Stimulated activated CD4-positive, alpha-beta T cell treated with anti-CD3 and anti-CD28 coated beads, Interleukin-2, amount 100 ng/mL, for 24 hours (primary cell): ENCODE measurements at places on chromosomes 7 and 10.

DNA sequence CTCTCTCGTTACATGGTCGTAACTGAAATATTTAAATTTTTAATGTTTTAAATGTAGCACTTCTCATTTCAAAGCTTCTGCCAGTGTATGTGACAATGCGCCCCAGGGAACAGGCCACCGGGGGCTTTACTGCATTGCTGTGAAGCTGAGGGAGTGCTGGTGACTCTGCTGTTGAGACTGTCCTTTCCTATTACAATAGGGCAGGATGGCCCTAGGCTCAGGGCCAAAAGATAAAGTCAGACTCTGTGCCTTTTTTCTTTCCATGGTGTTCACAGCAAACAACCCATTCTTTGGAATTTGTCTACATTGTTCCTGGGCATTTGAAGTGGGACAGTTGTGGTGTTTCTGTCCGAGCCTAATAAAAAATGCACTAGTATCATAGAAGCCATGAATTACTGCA is 107.3 kb downstream of the GALNT11 start:
- no peak for DNase-seq

- DNase-seq: peak; percentile 77
These were observed 721 bp downstream of the ARL3 start for GRCh38 chr10:102713539-102713813.

GRCh38 chr10:58282615-58283014 is 13.7 kb downstream of the CISD1 start:
- peak; percentile 9 for DNase-seq

- no peak for DNase-seq
These were observed 46.6 kb downstream of the CCDC3 start for GRCh38 chr10:12954866-12955265.

DNA sequence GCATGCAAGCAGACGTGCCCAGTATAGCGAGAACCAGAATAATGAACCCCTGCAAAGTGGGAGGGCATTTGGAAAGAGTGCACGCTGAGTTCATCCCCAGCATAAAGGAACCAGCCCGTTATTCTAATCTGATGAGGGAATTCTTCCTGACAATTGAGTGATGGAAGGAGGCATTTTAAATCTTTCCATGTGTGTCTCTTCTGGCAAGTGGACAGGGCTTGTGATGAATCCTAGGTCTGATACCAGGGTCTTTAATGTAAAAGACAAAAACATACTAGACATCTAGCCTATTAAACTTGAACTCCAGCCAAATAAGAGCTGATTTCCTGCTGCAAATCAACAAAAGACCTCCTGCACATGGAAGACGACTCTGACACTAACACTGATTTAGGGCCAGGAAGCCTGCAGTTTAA is 301.2 kb downstream of the DPP6 start:
- DNase-seq: no peak

DNA sequence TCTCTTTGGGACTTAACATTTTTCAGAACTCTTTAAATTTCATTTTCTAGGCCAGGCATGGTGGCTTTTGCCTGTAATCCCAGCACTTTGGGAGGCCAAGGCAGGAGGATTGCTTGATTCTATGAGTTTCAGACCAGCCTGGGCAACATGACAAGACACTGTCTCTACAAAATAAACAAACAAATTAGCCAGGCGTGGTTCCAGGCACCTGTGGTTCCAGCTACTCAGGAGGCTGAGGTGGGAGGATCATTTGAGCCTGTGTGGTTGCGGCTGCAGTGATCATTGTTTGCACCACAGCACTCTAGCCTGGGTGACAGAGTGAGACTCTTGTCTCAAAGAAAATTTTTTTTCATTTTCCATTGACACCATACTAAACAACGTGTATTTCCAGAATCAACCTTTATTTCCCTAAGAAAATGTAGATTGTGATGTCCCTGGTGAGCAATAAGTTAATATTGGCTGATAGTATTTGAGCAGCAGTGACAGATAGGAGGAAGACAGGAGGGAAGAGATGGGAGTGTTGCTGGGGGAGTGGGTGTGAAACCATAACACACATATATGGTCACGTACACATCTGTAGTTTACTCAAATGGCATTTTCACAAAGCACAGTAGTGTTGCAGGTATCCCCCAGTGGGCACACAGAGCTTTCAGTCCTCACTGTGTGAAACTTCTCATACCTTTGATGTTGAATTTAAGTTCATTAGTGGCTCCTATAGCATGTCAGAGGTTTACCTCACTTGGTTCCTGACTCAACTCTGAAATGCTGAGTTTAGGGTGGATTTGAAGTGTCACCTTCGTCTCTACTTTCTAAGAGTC is 205.6 kb downstream of the AUTS2 start:
- DNase-seq: no peak

DNA sequence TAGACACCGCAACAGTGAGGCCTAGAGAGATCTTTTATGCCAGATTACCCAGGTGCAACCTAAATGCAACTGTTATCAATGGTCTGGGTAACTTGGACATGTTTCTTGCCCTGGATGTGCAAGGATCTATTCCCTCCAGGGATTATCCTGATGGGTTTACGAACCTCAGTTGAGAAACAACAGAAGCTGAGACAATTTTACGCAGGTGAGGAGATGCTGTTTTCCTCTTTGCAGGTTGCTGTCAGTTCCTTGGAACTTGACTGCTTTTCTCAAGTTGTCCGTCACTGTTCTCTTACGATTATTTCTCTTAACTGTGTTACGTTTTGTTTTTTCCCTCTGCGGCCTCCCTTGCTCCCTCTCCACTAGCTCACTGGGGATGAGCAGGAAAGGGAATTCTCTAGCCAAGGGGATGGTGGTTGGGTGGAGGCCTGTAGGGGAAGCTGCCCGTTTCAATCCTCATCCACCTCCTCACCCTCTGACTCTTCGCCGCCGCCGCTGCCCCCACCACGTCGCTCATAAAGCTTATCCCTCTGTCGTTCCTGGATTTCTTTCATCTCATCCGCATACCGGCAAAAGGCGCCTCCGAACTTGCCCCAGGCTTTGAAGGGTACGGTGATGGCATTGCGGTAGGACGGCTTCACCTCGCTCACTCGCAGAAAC is 1.2 kb downstream of the PURB start:
- DNase-seq: no peak

GRCh38 chr7:140920745-140921144 is 4.0 kb downstream of the BRAF start:
- no peak for DNase-seq

GRCh38 chr7:26937306-26937705 is 72.9 kb upstream of the SKAP2 start:
- no peak for DNase-seq

DNA sequence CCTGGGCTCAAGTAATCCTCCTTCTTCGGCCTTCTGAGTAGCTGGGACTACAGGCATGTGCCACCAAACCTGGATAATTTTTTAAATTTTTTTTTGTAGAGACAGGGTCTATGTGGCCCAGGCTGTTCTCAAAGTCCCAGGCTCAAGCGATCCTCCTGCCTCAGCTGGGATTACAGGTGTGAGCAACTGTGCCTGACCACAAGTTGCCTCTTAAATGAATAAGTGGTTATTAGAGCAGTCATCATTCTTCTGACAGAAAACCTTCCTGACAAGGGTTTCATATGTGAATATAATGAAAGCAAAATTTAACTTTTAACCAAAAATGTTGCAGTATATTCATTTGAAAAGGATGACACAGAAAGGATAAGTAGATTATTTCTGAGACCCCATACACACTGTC is 532.5 kb downstream of the GRM8 start:
- DNase-seq: no peak

DNA sequence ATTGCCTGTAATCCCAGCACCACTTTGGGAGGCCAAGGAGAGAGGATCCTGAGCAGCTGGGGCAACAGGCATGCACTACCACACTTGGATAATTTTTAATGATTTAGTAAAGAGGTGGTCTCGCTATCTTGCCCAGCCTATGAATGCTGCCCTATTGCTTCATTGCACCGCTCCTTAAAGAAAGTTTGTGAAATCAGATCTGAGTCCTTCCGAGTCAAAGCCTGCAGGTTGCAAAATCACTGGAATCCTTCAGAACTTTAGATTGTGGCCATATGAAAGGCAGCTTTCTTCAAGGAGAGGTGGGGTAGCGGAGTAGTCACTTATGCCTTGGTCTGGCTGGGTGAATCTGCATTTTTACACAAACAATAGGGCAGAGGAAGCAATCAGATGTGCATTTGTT is 166.3 kb downstream of the ARHGAP12 start:
- no peak for DNase-seq

- DNase-seq: no peak
These were observed 96.1 kb upstream of the BMPER start for GRCh38 chr7:33809228-33809627.

GRCh38 chr7:140501966-140502365 is 22.7 kb upstream of the MKRN1 start:
- DNase-seq: no peak

- DNase-seq: no peak
These were observed 173.4 kb upstream of the RHEB start for GRCh38 chr7:151693140-151693539.

DNA sequence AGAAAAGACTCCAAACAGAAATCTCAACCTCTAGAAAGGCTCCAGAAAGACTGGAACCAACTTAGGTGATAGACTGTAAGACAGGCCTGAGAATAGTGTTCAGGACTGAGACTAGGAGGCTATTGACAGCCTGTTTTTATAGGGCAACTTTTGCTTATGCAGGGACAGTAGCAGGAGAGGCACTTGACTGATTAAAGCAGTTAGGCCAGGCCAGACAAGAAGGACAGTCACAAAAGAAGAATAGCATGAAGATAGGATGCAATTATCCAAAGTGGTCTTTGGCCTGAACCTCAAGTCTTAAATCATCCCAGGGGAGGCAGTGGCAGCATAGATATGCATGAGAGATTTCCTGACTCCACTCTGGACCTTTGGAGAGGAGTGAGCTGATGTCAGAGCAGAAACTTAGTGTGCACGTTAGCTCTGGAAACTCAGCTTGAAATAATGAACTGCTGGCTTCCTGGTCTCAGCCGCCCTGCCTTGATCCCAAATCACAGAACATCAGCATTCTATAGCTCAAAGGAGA is 290.6 kb downstream of the SORCS3 start:
- DNase-seq: no peak

DNA sequence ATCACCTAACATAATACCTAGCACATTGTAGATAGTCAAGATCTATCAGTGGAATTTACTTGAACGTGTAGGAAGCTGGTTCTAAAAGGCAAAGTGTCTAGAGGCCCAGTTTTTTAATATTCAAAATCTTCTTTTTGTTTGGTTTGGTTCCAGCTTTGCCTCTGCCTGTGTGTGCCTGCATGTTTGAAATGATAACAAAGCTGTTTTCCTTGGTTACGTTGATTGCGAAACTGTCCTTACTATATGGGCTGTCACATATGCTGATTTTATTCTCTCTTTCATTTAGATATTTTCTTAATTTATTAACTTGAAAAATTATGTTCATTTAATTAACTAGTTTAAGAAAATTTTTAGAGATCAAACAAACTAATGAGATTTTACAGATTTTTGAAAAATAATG is 237.3 kb downstream of the SEMA3A start:
- no peak for DNase-seq

GRCh38 chr7:156099085-156099484 is 286.8 kb upstream of the SHH start:
- no peak for DNase-seq

- no peak for DNase-seq
These were observed 191.2 kb downstream of the WDR11 start for GRCh38 chr10:121042342-121042741.

DNA sequence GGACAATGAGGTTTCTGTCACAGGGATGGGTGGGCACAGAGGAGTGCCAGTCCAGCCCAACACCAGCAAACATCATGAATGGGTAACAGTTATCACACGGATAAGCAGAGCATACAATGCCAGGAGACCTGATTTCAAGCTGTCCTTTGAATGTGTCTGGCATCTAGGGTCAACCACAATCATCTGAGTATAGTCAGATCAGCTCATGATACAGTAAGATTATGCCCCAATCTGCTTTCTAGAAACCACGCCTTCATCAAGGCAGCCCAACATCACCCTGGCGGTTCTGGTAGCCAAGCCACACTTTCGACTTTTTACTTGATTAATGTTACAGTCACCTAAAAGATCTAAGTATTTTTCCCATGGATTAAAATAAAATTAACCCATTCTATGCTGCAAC is 10.5 kb downstream of the FAM171A1 start:
- no peak for DNase-seq

DNA sequence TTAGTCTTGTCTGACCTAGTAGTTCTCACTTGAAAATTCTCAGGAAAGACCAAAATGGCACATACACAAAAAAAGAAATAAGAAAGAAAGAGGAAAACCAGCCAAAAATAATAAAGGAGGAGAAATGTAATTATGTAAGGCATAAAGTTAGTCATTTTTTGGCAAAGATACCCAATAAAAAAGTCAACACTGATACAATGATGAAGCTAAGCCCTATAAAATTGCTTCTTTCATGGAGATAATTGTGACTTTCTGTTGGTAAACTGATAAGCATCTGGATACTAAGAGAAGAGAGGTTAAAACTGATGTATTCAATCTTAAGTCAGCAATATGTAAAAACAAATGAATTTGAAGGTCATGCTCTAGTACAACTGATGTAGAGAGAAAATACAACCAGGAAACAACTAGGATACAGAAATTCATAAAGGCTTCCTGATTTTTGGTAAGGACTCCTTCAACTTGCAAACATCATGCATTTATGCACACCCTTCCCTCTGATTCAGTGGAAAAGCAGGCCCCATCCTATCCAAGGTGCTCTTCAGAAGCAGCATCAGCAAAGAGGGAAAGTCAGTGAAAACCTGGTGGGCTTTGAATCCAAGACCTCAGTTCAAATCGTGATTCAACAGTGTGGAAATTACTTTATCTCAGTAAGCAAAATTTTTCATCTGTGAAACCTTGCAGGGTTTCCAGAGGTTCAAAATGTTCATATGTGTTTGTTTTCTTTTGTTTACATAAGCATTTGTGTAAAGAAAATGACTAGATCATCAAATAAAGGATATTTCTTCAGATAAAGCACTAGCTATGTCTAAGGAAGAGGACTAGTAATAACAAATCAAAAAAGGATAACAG is 32.6 kb downstream of the IMMP2L start:
- DNase-seq: no peak

DNA sequence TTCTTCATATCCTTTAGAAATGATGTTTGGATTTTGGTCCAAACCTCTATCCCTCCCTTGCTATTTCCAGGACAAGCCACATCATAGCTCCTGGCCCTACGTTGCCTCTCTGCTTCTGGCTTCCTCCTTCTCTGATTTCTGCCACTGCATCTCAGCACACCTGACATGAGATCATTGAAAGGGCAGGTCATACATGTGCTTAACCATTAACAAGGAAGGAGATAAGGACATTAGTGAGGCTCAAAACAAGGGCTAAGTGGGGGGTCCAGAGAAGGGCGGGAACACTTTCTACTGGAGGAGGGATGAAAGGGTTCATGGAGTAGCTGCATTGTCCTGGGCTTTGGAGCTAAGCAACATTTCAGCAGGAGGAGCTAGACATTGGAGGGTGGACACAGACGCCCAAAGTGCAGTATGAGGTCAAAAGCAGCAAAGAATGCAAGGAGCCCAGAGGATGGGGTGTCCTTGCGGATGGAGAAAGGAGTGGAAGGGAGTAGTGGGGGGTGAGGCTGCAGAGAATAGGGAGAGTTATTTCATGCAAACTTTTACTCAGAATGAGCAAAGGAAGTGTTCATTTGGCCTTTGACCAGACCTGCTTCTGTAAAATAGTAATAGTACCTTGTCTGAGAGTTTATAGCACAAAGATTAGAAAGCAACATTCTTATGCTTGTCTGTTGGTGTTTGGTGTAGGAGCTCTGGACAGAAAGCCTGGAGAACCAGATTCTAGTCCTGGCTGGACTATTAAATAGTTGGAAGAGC is 102.4 kb upstream of the CREB5 start:
- DNase-seq: no peak

- no peak for DNase-seq
These were observed 322.0 kb downstream of the FRMD4A start for GRCh38 chr10:14008740-14009080.

- DNase-seq: no peak
These were observed 3.7 kb downstream of the TRIL start for GRCh38 chr7:28954471-28954870.
